ENCODE measurements at places on chromosomes 13 and 19.

DNA sequence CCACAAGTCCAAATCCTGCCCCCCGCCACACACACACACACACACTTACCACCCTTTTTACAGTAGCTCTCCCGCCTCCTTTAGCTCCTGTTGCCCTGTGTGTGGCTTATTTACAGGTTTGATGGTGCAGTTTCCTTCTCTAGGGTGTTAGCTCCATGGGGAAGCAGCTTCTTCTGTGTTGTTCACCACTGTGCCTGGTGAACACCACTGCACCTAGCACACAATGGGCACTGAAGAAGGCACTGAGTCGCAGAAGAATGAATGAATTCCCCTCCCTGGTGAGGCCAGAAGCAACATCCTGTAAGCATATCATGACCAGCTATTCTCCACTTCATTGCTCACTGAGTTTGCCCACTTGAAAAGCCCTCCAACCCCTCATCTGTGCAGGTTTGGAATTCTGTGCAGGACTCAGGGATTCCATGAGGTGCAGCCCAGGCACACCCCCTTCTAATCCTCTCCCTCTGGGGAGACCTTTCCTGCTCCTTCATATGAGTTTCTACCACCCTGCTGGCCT, 3.0 kb upstream of the RAB20 start:
- no peak for DNase-seq

DNA sequence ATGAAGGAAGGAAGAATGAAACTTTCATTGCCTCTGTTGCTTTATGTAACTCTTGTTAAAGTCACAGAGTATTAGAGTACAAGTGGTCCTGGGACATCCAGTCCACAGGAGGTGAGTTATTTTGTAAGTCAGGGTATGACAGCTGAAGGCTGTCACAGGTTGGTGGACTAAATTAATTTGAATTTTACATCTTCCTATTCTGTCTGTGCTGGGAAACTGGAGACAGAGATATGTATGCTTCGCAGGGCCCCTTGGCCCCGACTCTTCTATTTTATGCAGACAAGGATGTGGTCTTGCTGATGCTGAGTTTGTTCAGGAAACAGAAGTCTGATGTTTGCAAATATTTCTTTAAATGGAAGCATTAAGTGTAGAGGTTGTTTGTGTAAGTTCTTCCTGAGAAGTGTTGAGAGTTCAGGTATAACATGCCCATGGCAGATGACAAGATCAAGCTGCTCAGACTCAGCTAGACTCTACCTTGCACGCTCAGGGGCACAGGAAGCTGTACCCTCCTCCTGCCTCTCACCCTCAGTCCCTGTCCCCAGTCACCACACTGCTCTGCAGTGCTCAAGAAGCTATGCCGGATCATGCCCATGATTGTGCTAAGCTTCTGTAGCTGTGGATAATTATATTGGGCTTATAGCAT, 23.4 kb downstream of the RASL11A start:
- DNase-seq, result no peak

- DNase-seq, result no peak
Observed at GRCh38 chr13:46580362-46580839, 27.4 kb downstream of the LRCH1 start.

DNA sequence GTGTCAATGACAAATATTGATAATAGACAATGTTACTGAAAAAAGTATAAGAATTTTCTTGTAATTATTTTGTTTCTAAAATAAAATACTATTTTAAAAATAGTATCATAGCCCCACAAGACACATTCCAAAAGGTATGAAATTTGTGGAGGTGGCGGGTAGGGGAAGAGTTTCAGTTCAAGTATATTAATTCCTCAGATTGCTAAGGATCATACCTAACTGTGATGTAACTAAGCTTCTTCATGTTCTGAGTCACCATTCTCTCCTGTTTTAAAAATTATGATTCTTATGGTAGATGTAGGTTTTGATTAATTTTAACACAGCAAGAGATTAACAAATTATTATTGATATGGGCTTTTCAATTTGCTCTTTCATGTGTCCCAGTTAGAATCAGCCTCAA, 61.3 kb downstream of the MYO16 start:
- no peak for DNase-seq

DNA sequence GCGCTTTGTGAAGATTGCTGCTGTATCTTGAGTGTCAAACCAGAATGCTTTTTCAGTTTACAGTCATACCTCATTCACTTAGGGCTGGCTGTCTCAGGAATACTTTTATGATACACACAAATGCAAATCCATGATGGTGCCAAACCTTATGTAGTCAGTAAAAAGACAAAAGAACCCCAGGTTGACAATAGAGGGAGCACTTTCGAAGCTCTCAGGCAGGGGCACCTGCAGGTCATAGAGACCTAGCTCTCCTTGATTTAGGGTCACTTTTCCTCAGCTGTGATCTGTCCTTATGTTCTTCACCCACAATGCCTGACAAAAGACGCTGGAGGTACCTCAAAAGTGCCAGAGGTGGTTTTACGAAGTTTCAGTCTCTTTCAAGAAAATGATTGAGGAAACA, 172.2 kb downstream of the DNAJC15 start:
- no peak for DNase-seq

- no peak for DNase-seq
Observed at GRCh38 chr19:1087813-1088415, 7.3 kb downstream of the POLR2E start.

- no peak for DNase-seq
Observed at GRCh38 chr13:100330662-100331061, 241.8 kb downstream of the PCCA start.

GRCh38 chr19:46943150-46943946, 76.3 kb upstream of the NPAS1 start:
- DNase-seq, result no peak

DNA sequence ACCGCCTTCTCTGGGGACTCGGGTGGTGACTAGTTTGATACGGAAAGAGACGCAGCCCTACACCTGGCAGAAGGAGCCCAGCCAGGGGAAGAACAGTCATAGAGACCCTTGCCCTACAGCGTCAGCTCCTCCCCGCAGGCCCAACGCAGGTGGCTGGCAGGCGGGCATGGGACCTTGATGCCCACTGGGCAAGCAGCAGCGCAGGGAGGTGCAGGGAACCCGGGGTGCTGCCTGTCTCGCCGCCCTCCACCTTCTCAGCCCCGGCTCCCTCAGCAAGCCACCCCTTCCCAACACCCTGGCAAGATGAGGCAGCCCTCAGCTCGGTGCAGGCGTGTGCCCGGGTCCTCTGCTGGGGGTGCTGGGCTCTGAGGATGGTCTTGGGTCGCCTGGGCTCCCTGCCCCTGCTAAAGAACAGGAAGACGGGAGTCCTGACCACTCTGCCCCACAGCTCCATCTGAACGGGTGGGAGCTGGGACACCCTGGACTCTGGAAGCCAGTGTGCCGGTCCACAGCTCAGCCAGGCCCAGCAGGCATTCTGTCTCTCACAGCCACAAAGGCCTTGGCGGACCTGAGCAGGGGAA, 9.0 kb downstream of the MIER2 start:
- DNase-seq, result no peak

DNA sequence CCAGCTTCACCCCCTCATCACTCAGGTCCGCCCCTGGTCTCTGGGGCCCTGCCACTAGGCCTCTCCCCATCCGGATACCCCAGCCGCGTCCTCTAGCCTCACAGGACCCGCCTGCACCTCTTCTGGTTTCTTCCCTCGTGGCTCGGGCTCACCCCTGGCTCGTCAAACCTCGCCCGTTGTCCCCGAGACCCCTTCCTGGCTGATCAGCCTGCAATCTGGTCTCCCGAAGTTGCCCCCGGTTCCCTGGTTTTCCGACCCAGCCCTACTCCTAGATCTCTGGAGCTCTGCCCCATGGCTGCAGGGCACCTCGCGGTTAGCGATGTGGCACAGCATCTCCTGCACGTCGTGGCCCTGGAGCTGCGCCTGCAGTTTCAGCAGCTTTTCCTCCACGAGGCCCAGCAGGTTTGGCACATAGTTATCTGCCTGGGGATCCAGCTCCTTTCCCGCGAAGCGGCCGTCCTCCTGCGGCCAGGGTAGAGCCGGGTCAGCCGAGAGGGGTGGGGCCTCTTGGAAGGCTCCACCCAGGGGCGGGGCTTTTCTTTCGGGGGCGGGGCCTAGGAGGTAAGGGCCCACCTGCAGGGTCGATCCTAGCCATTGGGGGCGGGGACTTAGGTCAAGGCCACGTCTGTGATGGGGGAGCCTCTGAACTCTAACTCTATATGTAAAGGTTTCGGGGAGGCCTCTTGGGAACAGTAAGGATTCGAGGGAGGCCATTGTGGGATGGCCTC, 2.4 kb upstream of the RGL3 start:
- DNase-seq, result no peak

DNA sequence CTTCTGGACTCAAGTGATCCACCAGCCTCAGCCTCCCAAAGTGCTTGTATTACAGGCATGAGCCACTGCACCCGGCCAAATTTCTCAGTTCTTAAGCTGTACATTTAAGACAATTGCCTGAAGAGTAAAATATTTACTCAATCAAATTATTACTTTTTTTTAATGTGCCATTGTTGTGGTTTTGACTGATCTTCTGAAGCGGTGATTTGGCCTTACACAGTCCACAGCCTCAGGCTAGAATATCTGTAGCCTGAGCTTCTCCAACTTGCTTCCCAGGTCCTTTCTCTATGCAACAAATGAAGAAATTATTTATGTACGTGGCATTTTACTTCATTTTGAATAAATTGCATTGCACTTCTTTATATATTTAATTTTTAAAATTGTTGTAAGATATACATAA, 281.3 kb downstream of the KLF5 start:
- no peak for DNase-seq

- no peak for DNase-seq
Observed at GRCh38 chr19:10701955-10702525, 801 bp downstream of the QTRT1 start.

GRCh38 chr13:31204592-31204991, 4.8 kb downstream of the B3GLCT start:
- no peak for DNase-seq

GRCh38 chr13:30763786-30764413, 28.6 kb downstream of the ALOX5AP start:
- no peak for DNase-seq

DNA sequence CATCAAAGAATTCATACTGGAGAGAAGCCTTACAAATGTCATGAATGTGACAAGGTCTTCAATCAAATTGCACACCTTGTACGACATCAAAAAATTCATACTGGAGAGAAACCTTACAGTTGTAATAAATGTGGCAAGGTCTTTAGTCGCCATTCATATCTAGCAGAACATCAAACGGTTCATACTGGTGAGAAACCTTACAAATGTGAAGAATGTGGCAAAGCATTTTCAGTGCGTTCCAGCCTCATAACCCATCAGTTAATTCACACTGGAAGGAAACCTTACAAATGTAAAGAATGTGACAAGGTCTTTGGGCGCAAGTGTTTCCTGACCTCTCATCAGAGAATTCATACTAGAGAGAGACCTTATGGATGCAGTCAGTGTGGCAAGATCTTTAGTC, 13.2 kb upstream of the ZNF534 start:
- DNase-seq, result no peak

DNA sequence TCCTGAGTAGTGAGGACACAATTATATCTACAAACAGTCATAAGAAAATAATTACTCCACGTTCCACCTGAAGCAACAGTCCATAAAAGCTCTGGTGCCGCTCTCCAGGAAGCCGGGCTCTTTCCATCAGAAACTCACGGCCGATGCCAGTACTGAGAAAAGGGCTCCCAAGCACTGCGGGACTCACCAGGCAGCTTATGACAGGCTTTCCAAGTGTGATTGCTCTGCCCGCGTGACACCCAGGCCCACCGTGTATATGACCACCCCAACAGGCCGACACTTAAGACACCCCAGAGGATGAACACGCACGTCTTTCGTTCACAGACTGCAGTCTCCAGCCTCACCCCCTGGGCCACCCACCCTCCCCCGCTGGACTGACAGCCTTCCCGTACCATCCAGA, 199.0 kb downstream of the UQCRFS1 start:
- DNase-seq, result no peak

GRCh38 chr19:6374161-6374709, 1.5 kb downstream of the PSPN start:
- no peak for DNase-seq

DNA sequence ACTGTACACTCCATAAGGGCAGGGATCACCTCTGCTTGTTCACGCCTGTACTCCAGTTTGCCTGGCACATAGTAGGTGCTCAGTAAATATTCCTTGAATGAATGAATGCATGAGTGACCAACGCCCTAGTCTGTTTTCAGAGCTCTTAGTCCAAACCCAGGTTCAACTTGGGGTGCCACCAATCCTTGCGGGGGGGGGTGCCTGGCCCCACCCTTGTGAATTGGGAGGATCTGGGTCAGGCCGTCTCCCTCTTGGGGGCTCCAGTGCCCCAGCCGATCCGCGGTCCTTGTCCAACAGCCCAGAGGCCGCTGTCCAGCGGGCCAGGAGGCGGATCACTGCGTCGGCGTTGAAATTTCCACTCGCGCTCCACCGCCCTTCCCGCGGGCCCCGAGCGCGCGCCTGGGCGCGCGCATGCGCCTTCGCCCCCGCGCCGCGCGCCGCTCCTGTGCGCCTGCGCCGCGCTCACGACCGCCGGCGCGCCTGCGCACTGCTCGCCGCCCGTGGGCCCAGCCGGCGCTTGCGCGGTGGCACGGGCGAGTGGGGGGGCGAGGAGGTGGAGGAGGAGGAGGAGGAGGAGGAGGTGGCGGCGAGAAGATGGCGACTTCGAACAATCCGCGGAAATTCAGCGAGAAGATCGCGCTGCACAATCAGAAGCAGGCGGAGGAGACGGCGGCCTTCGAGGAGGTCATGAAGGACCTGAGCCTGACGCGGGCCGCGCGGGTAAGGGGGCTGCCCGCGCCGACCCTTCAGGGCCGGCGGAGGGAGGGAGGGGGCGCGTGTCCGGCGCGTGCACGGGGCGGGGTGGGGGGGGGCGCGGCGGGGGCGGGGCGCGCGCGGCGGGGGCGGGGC, at the start of gene CRTC1:
Gene CRTC1, plus strand, starts transcription at position 572 of the 849 bp plus-strand sequence. Its CDS starts 23 bp downstream, at position 595.
- peak; percentile 86 for DNase-seq

Measured in stimulated activated CD4-positive, alpha-beta T cell treated with anti-CD3 and anti-CD28 coated beads, TNF-alpha, amount 100 ng/mL, for 4 hours (primary cell).